ENCODE measurements at places on chromosomes 2 and 18.

DNA sequence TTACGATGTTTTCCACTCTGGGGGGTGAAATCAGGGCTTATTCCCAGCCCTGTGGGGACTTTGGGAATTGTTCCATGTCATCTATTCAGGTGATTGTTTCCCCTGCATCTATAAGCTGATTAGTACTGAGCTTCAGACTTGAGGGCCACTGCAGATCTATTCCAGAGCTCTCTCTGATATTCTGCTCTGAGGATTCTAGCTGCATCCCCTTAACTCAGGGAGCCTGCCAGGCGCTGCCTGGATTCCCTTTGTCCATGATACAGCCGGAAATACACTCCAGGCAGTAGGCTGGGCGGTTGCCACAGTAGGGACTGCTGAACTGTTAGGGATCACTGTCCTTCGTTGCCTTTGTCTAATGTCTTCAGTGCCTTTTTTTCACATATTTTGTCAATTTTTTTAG lies 31.3 kb downstream of the PTRHD1 start:
- DNase-seq = peak; percentile 9

DNA sequence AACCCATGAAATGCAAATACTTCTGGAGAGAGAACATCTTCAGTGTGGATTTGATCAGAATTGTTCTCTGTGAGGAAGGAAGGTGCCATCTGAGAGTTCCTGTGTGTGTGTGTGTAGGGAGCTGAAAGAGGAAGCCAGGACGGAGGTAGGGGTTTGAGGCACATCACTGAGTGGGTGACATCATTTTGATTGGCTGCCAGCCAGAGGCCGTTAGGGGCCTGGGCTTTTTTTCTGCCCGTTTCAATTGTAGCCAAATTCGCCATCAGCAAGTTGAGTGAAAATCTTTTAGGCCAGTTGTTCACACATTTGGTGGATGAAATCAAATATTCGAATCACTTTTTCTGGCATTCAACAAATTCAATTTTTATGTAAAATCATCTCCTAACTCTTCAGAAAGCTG lies 48.9 kb downstream of the TSN start:
- DNase-seq = peak; percentile 52

DNA sequence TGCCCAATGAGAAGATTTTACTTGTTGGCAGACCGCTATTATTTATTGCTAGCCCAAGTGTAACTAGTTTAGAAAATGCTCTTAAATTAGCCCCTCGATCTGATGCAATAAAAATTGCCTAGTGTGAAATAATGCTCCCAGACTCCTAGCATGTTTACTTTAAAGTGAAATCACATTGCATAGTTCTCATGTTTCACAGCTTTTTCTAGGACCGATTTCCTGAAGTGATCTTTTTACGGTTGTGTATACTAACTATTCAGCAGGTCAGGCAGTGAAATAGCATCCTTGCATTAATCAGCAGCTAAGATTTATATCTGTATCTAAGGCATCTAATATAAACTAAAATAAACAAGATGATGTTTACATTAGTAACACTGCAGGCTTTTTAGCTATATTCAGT lies 52.4 kb downstream of the PMS1 start:
- peak; percentile 23 for DNase-seq

DNA sequence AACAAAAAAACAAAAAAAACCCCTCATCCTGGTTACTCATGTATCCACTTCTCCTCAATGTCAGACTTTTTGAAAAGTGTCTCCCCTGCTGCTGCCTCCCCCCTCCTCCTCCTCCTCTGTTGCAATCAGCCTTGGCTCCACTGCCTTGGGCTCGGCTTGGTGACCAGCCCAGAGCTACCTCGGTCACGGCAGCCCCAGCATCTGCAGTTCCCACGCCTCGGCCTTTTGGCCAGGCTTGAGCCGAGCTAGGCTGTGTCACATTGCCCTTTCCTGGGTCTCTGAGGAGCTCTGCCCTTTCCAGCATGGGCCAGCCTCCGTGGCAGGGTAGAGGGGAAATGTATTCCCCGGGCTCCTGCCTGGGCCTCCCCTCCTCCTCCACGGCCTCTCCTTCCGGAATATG lies 22.7 kb upstream of the INHBB start:
- no peak for DNase-seq

- no peak for DNase-seq
Measured at GRCh38 chr2:166916987-166917386, 28.7 kb downstream of the XIRP2 start.

- DNase-seq = no peak
Measured at GRCh38 chr2:172464400-172465129, 37.2 kb downstream of the ITGA6 start.

DNA sequence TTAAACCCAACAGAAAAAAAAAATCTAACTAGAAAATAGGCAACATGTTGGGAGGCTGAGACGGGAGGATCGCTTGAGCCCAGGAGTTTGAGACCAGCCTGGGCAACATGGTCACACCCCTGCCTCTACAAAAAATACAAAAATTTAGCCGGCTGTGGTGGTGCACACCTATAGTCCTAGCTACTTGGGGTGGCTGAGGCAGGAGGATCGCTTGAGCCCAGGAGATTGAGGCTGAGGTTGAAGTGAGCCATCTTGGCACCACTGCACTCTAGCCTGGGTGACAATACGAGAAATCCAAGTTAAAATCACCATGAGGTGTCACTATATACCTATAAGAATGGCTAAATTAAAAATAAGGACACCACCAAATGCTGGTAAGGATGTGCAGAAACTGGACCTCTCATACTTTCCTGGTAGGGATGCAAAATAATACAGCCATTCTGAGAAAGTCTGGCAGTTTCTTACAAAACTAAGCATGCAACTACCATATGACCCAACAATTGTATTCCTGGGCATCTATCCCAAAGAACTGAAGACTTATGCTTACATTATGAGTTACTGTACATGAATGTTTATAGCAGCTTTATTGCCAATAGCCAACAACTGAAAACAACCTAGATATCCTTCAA lies 2.2 kb downstream of the SEPTIN10 start:
- DNase-seq = peak; percentile 28

DNA sequence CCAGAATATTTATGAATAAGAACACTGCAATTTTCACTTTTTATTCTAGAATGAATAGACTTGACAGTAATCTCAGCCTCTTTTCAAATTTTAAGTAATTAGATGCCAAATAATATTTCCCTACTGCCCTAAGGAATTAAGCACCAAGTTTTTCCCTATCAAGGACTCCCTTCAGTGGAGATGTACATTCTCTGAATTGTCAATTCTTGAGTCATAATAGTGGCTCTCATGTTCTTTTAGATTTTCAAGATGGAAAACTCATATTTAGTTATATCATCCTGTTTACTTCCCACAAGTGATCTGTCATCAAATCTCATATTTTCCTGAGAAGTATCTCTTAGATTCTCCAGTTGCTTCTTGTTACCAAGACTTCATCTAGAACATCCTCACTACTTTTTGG lies 1248.9 kb upstream of the CHAC2 start:
- no peak for DNase-seq

DNA sequence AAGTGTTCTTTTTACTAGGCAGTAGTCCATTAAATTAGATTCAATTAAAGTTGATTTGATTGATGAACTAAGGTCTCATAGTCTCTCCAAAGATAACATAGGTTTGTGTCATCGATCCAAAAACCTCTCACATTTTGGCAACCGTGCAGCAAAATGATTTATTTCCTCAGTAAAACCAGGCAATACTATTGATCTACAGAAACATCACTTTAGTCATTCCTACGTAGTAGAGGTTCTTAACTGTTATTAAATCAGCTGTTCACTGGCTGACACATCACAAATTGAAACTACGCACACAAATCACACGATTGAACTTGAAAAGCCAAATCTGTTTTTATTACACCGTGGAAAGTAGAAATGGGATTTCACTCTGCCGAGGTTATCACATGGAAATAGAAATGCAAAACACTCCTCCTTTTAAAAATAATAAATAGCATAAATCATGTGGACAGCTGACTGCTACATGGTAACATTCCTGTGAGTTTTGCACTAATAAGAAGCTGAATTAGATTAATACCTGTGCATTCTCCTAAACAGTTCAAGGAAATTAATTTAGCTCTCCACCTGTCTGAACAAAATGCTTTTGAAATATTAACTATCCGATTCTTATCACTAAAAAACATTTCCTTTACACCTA lies 262.5 kb downstream of the CDH20 start:
- peak; percentile 31 for DNase-seq

- no peak for DNase-seq
Measured at GRCh38 chr2:127721311-127721977, 20.1 kb downstream of the SFT2D3 start.

GRCh38 chr2:239306274-239307220 lies 94.3 kb downstream of the HDAC4 start:
- DNase-seq = no peak

DNA sequence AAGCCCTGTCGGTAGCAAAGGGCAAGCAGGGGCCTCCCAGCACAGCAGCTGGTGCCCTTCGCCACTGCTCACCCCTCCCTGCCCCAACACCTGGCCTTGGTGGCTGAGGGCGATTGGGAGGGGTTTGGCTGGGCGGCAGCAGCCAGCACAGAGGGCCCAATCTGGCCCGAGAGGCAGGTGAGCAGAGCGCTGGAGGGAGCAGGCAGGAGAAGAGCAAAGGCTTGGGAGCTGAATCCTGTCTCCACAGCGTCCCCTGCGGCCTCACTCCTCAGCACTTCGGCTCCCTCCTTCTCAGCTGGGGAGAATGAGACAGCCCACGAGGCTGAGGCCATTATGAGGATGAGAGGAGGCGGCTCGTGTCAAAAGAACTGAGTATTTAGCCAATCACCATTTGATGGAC lies 74.9 kb upstream of the TAF1B start:
- DNase-seq = no peak

GRCh38 chr2:31247711-31248110 lies 13.8 kb downstream of the EHD3 start:
- no peak for DNase-seq

DNA sequence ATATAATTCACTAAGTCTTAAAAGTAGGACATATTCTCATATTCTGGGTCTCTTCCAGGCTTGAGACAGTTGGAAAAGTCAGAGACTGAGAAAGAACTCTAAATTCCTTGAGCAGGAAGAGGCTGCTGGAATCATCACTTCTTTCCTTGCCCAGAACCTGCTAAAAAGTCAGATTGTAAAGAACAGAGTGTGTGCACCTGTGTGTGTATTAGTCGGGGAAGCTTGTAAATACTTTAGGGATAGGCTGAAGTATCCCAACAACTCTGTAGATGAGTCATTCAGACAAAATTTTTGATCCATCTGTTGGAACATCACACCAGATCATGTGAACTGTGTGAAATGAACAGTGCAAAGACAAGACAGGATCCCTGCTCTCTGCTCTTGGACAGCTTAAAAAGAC lies 16.1 kb downstream of the GAREM1 start:
- DNase-seq = no peak

GRCh38 chr2:12710301-12710700 lies 6.4 kb upstream of the TRIB2 start:
- no peak for DNase-seq

DNA sequence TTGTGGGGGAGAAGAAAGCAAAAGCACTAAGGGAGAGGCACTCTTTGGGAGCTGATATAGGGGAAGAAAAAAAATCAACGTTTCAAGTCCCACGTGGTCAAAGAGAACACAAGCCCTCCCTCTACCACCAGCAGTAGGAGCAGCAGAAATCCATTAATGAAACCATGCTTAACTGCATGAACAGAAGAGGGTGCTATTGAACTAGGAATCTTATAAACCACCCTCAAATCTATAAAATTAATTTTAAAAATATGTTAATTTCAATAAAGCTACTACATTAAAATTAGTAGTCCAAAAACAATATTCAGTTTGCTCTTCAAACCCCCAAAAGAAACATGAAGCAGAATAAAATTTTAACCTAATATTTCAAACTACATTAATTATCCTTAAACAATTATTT lies 147.8 kb downstream of the TMEM18 start:
- peak; percentile 11 for DNase-seq

DNA sequence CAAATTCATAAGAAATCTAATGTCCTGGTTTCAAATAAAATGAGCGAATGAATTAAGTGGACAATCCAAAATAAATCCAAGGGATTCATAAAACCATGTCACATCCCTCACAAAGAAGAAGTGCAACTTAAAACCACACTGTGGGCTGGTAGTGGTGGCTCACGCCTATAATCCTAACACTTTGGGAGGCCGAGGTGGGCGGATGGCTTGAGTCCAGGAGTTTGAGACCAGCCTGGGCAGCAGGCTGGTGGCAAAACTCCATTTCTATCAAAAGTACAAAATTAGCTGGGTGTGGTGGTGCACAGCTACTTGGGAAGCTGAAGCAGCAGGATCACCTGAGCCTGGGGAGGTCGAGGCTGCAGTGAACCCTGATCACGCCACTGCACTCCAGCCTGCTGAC lies 25.4 kb downstream of the FAM98A start:
- DNase-seq = no peak

GRCh38 chr2:46849046-46849715 lies 66.4 kb downstream of the MCFD2 start:
- no peak for DNase-seq

DNA sequence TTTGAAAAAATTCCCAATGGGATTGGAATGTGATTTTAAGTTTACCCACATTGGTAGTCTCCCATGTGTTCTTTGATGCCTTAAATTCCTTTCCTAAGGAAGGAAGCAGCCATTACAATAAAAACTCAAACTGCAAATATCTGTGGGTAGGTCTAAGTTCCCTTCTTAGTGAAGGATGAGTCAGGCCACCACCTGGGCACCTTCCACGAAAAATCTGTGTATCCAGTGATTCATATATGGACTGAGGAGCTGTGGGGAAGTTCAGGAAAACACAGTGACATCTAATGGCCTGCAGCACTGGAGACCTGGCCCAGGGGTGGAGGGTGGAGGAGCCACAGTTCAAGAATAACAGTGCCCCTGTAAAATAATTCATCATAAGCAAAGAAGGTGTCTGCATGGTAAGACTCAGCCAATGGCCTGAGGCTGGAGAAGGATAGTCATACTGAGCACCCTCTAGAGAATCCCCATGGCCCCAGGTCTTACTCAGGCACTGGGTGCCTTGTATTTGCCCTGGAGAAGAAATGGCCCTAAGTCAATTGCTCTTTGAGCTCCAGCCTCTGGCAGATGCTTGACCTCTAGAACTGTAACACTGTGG lies 248.6 kb downstream of the SP3 start:
- DNase-seq = no peak

GRCh38 chr2:205636549-205637319 lies 45.6 kb upstream of the NRP2 start:
- DNase-seq = no peak

GRCh38 chr2:11764359-11764758 lies 17.9 kb downstream of the LPIN1 start:
- DNase-seq = peak; percentile 72

DNA sequence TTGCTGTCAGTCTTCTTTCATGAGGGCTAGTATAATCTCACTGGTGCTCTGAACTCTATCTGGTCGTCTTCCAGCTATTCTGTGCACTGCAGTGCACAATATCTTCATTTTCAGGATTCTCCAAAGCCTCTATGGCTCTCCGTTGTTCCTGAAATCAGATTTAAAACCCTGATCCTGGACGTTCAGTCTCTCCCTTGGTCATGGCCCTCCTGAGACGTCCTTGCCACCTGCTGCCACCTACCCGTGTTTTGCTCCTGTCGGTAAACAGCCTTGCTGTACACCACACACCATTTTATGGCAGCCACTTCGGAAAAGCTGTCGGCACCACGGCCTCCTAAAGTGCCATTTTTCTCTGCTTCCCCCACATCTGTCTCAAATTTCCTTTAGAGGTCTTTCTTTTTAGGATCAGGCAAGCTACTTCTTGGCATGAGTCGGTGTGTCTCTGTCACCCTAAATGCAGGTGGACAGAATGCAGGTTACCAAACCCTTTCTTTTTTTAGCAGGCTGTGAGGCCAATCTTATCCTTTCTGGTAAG lies 170.0 kb downstream of the HRH4 start:
- DNase-seq = no peak

- DNase-seq = no peak
Measured at GRCh38 chr18:23851470-23852002, 162.3 kb downstream of the LAMA3 start.

All from lung microvascular endothelial cell (primary cell).